ENCODE measurements at places on chromosomes 2 and 18.

DNA sequence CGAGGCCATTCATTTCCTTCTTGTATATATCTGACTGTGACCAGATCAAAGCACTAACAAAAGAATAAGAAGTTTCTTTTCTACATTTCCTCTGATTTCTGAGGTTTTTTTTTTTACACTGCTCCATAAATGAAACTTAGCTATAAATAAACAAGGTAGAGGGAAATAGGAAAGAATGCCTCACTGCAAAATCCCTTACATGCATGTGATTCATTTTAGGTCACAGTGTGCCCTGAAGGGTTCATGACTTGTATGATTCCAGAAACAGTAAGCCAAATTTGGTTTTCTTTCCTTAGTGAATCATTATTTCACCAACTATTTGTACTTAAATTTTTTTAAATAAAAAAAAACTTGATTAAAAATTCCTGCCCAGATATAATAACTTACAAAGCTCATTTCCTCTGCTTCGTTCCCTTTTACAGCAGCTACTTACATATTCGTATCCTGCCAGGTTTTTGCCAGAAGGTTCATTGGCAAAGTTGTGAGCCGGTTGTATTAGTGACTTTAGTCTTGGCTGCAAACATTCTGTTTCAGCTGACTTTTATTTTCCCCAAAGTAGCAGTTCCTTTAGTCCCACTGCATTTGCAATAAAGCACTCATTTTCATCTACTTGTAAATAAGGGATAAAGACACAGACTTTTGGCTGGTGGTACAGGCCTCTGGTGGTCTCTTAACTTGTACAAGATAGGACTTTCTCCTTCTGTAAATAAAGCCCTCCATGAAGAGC lies 58.6 kb downstream of the LRP2 start:
- DNase-seq, result no peak

DNA sequence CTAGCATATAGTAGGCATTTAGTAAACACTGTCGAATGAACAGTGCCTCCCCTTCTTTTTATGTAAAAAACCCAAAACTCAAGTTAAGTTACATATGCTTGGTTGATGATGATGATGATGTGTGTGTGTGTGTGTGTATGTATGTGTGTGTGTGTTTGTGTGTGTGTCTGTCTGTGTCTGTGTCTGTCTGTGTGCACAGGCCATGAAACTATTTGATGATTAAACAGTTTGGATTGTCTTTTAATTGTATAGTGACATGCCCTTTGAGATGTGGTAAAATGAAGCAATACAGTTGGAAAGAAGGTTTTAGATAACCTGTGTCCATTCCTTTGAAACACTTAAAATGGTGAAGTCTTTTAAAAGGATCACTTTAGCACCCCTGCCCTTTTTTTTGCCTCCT lies 105.6 kb downstream of the MAP4K4 start:
- DNase-seq, result no peak

DNA sequence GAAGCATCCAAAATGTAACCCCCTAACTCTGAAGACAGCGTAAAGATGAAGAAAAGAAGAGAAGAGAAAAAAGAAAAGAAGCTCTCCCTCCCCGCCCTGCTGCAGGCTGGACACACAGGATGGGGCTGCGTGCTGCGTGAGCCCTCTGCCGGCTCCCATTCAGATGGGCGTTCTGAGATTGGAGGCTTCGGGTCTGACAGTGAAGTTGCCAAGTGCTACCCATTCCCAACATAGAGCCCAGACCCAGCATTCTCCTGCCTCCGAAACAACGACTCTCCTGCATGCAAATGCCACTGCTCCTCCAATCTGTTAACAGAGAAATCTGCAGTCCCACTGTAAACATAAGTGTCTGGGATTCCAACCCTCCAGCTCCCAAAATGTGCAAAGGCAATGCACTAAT lies 234.9 kb downstream of the BCL11A start:
- DNase-seq, result no peak

DNA sequence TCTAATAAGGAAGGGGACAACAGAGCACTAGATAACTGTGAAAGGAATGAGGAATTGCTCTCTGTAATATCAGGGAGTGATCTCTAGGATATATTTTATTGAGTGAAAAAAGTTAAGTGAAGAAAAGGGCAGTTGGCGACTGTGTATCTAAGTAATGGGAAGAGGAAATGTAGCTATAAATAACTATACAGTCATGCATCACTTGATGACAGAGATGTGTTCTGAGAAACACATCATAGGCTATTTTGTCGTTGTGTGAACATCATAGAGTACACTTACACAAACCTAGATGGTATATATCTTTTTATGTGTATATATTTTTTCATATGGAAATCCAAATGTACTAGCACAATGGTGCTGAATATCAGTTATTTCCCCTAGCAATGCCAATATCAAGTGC lies 329.3 kb downstream of the TXNL1 start:
- no peak for DNase-seq

GRCh38 chr18:23504720-23505119 lies 1.4 kb downstream of the RMC1 start:
- no peak for DNase-seq

Data from CD4-positive, alpha-beta T cell treated with Interferon alpha-2 for 1 hour (primary cell).